ENCODE measurements at places on chromosomes 1 and 21.

DNA sequence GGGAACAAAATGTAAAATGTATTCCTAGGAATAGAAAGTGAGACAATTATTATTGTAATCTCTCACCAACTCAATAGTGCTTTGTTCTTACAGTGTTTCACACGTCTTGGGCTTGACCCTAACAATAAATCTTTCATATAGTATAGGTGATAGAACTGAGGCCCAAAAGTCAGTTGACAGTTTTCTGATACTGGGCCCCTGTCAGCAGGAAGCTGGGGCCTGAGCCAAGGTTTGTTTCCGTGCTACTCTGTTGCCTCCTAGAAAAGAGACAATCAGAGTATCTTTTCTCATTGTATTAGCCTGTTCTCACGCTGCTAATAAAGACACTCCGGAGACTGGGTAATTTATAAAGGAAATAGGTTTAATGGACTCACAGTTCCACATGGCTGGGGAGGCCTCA is 5.0 kb downstream of the RRP1B start:
- DNase-seq = no peak

GRCh38 chr1:103162360-103162759 is 54.0 kb upstream of the COL11A1 start:
- no peak for DNase-seq

GRCh38 chr1:41171266-41171874 is 70.7 kb downstream of the SCMH1 start:
- no peak for DNase-seq

DNA sequence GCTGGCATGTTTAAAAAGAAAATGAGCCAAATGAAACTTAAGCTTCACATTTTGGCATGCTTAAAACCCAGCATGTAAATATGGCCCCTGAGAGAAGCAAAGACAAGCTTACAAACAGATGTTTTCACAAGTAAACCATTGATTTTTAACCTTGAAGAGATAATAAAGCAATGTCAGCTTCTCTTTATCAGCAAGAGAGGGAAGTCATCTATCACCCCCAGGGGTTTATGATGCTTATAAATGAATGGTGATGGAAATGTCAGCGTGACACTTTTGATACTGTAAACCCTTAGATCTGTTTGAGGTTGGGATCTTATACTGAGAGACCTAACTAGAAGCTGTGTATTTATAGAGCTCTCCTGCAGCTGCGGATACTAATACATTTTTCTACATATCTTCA is 471.3 kb downstream of the PLA2G4A start:
- DNase-seq = no peak

- no peak for DNase-seq
These were observed 39.5 kb upstream of the RGS16 start for GRCh38 chr1:182643699-182644098.

DNA sequence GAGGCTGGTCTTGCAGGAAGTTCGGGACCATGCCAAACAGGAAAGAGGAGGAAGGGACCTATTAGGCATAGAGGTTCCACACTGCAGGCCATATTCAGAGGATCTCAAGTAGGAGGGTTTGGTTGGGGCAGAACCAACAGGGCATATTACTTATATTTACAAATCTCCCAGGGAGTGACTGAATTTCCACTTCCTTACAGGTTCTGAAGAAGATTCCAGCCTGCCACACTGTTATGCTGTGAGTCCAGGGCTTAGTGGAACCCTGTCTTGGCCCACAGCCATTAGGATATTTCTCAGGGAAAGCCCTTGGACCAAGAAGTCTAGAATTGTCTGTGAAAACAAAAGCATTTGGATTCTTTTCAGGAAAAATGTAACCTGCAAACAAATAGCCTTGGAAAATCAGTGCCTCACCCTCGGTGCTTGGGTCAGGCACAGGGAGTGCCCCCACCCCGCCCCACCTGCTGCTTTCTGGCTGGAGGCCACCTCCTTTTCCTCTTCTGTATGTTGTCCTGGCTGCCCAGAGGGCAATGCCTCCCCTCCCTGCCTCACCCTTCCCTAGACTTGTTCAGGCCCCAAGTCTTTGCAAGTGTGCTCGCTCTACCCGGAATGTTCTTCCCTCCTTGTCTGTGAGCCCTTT is 41.0 kb upstream of the JUN start:
- DNase-seq = no peak

GRCh38 chr1:220032911-220033310 is 13.4 kb downstream of the EPRS1 start:
- DNase-seq = no peak

DNA sequence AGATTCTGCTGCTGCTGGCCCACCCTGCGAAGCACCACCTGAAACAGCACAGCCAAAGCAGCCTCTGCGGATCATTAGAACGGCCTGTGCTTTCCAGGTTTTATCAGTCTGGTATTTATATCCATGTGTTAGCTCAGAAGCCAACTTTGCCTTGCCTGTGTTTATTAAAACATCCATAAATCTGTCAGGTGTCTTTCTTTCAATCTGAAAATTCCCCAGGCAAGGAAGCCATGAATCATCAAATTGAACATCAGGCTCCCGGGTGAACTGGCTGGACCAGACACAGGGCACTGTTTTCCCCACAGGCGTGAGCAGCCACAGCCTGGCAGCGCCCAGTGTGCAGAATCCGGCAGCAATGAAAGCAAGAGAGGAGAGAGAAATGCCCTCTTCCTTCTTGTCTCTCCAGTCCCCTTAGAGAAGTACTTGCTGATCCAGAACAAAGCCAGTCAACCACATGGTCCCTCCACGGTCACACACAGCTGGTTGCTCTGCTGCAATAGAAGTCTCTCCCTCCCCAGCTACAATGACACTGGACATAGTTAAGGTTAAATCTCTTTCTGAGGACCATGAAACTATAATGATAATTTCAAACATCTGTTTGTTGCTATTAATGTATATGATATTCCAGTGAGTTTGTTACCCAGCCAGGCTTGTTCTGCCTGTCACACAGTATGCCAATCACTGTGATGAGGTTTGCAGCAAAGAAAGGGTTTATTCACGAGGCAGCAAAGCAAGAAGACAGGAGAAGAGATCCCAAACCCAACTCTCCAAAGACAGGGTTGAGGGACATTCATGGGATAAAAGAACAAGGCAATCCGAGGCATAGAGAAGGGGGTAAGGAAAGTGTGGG is 212.1 kb upstream of the FMN2 start:
- peak; percentile 74 for DNase-seq

DNA sequence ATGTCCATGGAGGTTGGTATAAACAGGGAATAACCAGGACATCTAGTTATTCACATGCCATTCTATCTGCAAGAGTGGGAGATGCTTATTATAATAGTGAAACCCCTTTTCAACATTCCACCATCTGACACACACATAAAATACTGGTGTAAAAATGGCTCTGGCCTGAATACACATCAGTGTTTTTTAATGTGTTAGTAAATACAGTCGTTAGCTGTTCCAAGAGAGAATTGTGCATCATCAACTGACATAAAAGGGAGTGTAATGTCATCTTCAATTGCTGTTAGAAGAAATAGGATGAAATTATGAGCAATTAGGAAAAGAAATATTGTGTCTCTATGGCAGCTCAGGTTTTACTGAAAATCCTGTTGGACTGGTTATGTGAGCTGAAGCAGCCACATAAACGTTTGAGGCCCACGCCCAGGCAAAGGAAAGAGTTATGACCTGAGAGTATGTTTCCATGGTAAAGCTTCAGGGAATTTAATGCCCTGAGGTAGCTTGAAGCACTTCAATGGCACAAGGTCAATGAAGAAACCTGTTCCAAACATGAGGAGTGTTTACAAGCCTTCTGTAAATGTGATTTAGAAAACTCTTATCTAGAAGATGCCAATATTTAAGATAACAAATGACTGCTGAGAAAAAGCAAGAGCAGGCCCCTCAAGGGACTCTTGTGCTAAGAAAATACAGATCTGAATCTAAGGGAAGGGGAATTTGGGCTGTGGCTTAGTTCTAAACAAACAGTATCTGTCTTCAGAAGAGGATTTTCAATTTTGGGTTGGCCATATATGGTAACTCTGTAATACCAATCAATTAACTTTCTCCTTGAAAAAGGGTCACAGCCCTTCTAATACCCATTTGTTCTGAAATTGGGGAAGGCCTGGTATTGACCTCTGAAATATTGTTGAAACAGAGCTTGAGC is 384.3 kb downstream of the SEC16B start:
- DNase-seq = peak; percentile 72

GRCh38 chr1:210332719-210333398 is 4.2 kb downstream of the HHAT start:
- DNase-seq = no peak

- DNase-seq = peak; percentile 32
These were observed at the start of gene MTMR11 for GRCh38 chr1:149936170-149936991. Gene MTMR11, minus strand, starts transcription at chr1:149936879. Its CDS starts 232 bp downstream, at chr1:149936647.

All from prostate gland (tissue), 2 donors.